ENCODE measurements at places on chromosomes 16 and 17. TPM values are rescaled to one million over a fixed set of nuclear protein-coding genes. Genes with fewer than 3 reads are reported as not detected.
A peak's percentile ranks its signal among the peaks of the same experiment; 100 is the strongest.

- H3K36me3 ChIP-seq: no peaks in the 10 kb centered on the region
- no peaks in the 10 kb centered on the region for H3K4me1 ChIP-seq
- H3K27ac ChIP-seq: no peak overlapping the region
- no peak overlapping the region for H3K4me3 ChIP-seq
- peaks cover 7% of the 10 kb centered on the region for H3K27me3 ChIP-seq
Observed at GRCh38 chr17:29197516-29198272, 17.5 kb upstream of the MYO18A start.

DNA sequence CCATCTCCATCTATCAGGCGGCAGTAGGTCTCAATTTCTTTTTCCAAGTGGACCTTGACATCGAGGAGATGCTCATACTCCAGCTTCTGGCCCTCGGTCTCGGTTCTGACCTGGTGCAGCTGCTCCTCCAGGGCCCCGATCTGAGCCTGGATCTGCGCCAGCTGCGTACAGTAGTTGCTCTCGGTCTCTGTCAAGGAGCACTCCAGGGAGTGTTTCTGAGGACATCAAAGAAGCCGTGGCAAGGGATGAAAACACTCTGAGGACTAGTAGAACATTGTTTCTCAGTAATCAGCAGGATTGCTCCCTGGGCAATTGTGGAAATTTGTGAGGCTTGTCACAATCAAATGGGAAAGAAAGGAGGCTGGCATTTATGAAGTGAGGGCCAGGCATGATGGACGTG is 5.9 kb downstream of the KRT28 start:
- no peak for DNase-seq
- H3K27me3 ChIP-seq: peaks cover 41% of the 10 kb centered on the region
- no peak overlapping the region for H3K4me3 ChIP-seq
- peaks cover 2% of the 10 kb centered on the region for H3K4me1 ChIP-seq
- H3K27ac ChIP-seq: no peak overlapping the region

- peak overlapping the region; percentile 99 for H3K27ac ChIP-seq
- H3K36me3 ChIP-seq: no peaks in the 10 kb centered on the region
- H3K4me3 ChIP-seq: peak overlapping the region; percentile 89
- no peak for DNase-seq
- H3K27me3 ChIP-seq: no peaks in the 10 kb centered on the region
Observed at GRCh38 chr16:79769928-79770243, 169.3 kb upstream of the MAF start.

DNA sequence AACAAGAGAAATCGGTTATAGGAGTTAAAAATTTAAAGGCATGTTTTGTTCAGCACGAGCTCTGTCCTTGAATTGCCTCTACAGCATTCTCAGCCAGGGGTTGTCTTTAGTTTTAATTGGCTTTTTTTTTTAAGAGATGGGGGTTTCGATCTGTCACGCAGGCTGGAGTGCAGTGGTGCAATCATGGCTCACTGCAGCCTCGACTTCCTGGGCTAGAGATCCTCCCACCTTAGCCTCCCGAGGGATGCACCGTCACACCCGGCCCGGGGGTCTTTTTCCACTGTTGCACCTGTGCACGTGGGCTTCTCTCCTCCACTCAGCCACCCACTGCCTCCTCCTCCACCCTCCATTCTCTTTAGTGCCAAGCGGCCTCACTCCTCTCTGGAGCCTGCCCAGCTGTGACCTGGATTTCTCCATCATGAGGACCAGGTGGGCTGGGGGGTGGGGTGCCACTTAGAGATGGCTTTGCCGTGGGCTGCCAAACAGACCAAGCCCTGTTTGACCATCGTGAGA is 106.8 kb upstream of the SEC14L1 start:
- no peaks in the 10 kb centered on the region for H3K36me3 ChIP-seq
- H3K27me3 ChIP-seq: peaks cover 9% of the 10 kb centered on the region
- H3K4me1 ChIP-seq: peaks cover 5% of the 10 kb centered on the region
- DNase-seq: no peak
- no peak overlapping the region for H3K27ac ChIP-seq

DNA sequence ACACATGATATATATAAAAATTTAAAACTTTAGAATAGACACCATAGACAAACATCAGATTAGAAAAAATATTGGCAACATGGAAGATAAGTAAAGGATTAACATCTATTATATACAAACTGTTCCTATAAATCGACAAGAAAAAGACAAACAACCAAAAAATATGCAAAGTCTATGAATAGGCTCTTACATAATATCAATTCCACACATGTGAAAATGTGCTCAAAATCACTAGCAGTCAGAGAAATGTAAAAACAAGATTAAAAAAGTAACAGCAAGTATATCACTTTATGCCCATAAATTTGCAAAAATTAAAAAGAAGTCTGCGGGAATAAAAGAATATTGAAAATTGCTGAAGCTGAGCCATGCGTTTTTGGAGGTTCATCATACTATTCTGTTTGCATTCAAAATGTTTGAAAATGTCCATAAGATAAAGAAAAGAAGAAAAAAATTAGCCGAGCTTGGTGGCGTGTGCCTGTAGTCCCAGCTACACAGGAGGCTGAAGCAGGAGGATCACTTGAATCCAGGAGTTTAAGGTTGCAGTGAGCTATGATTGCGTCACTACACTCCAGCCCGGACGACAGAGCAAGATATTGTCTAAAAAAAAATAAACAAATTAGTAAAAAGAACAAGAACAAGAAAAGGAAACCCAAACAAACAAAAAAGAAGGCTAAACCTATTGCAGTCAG is 11.2 kb upstream of the ERN2 start:
- H3K4me1 ChIP-seq: no peaks in the 10 kb centered on the region
- H3K27me3 ChIP-seq: peaks cover 3% of the 10 kb centered on the region
- DNase-seq: no peak
- no peaks in the 10 kb centered on the region for H3K36me3 ChIP-seq
- no peak overlapping the region for H3K27ac ChIP-seq

- DNase-seq: no peak
- H3K27ac ChIP-seq: no peak overlapping the region
- H3K4me1 ChIP-seq: no peaks in the 10 kb centered on the region
- H3K4me3 ChIP-seq: no peak overlapping the region
- H3K36me3 ChIP-seq: no peaks in the 10 kb centered on the region
Observed at GRCh38 chr16:52073024-52073423, 473.9 kb downstream of the TOX3 start.

DNA sequence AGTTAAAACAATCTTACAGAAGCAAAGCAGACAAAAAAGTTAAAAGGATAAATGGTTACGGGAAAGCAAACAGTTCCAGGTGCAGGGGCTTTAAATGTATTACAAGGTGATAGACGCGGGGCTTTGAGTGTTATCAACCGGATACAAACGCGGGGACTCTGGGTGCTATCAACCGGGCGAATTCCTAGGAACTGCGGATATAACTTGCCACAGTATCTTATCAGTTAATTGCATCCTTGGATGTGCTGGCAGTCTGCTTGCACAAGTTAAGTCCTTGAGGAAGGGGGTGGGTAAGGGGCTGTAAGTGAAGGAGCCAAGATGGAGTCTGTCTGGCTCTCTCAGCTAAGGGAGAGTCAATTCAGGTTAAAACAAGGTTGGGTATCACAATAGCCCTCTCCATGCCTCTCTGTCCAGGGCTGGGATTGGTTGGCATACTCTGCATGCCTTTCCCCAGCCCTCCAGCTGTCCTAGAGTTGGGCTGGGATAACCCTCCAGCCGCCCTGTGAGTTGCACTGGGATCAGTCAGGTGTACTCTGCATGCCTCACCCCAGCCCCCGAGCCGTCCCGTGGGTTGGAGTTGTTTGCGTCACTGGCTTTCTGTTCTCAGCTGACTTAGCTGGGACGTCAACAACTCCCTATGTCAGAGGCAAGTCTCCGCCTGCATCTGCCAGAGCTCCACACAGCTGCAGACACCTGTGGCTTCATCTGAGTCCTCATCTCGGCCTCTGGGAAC is 40.9 kb downstream of the TMEM235 start:
- H3K36me3 ChIP-seq: no peaks in the 10 kb centered on the region
- no peak overlapping the region for H3K4me3 ChIP-seq
- H3K27ac ChIP-seq: peak overlapping the region; percentile 75
- H3K4me1 ChIP-seq: peaks cover 50% of the 10 kb centered on the region
- H3K27me3 ChIP-seq: no peaks in the 10 kb centered on the region
- DNase-seq: no peak

DNA sequence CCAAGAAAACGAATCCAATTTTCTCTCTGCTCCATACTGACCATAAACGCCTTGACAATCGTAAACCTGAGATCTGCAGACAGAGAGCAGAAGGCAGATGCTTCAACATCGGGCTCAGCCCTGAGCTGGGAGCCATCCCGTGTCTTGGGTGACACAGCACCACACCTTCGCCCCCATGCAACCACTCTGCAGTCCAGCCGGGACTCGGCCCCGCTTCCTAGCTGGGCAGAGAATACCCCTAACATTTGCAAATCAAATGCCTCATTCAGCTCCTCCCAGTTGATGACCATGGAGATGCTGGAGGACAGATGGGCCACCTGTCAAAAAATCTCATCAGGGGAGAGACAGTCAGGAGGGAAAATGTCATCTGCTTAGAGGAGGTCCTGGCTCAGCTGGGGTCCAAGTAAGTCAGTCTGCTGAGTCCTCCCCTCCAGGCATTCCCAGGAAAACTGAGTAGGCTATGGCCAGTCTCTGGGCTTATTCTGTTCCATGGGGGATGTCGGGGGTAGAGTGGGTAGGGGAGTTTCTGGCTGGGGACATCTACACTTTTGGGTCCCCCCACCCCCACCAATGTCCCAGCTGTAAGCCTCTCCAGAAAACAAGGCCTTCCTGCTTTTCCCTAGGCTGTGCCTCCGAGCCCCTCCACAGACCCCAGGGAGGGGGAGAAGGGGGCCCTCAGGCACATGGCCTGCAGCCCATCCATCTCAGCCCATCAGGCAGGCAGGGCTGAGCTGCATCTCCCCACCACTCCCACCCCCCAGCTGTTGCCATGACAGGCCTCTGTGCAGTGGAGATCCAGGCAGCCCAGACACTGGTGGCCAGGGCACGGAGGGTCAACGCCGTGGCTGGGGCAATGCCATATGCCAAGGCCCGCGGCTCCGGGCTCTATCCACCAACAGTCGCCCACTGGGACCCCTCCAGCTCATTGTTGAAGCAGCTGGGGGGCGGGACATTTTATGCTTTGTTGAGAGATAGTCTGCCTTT is 158.6 kb downstream of the AXIN2 start:
- DNase-seq: no peak
- H3K4me3 ChIP-seq: no peak overlapping the region
- peak overlapping the region; percentile 97 for H3K27ac ChIP-seq
- peaks cover 41% of the 10 kb centered on the region for H3K4me1 ChIP-seq
- H3K36me3 ChIP-seq: no peaks in the 10 kb centered on the region

- peaks cover 14% of the 10 kb centered on the region for H3K27me3 ChIP-seq
- no peak overlapping the region for H3K27ac ChIP-seq
- DNase-seq: no peak
- no peaks in the 10 kb centered on the region for H3K4me1 ChIP-seq
Observed at GRCh38 chr16:9389543-9390207, 298.2 kb downstream of the HAPSTR1 start.

DNA sequence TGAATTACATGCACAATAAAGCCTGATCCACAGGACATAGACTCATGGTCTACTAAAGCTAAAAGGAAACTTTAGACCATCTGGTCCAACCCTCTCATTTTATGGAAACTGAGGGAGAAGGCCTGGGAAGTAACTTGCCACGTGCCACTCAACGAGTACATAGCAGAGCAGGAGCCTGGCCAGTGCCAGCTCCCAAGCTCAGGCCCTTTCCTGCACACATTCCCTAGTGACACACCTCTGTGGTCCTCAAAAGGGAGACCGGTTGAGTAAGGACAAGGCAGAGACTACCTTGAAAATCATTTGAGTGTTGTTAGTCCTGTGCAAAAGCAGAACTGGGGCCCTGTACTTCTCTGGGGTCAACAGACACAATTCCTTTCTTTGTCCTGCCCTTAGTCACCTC is 2.8 kb downstream of the CCL4L2 start:
- H3K4me3 ChIP-seq: no peak overlapping the region
- no peak for DNase-seq
- H3K27me3 ChIP-seq: peaks cover 67% of the 10 kb centered on the region
- no peak overlapping the region for H3K27ac ChIP-seq
- no peaks in the 10 kb centered on the region for H3K4me1 ChIP-seq
- no peaks in the 10 kb centered on the region for H3K36me3 ChIP-seq

GRCh38 chr16:974001-974601 is 3.3 kb upstream of the LMF1 start:
- H3K4me1 ChIP-seq: peaks cover 7% of the 10 kb centered on the region
- no peak for DNase-seq

DNA sequence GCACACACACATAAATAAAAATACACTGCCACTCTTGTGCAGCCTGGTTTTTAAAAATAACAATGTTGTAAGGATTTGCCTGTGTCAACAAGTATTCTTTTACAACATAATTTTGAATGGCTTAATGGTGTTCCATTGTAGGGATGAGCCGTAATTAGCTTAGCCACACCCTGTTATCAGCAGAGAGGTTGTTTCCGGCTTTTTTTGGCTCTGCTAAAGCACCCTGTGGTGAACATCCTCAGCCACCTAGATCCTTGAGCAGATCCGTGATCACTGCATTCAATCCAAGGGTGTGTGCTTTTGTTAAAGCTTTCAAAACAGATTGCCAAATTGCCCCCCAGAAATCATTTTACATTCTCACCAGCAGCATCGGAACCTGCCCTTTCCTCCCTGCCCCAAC is 7.0 kb downstream of the KATNB1 start:
- no peaks in the 10 kb centered on the region for H3K27me3 ChIP-seq
- peaks cover 14% of the 10 kb centered on the region for H3K36me3 ChIP-seq
- DNase-seq: no peak
- H3K4me3 ChIP-seq: no peak overlapping the region

DNA sequence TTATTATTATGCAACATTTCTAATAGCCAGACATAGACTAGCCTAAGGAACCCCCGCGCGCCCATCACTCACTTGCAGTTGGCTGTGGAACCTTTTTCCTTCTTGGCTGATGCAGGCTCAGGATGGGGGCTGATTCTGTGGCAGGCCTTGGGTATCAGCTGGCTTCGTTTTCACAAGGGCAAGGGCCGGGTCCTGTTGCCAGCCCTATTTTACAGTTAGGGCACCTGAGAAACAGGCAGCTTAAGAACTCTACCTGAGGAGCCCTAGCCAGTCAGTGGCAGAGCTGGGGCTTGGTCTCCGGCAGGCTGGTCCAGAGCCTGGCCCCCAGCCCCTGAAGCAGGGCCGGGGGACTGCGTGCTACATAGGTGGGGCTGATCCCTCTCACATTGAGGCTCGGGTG is 28.7 kb downstream of the ADGRG5 start:
- H3K4me3 ChIP-seq: no peak overlapping the region
- no peak for DNase-seq
- no peak overlapping the region for H3K27ac ChIP-seq

PLXDC1 gene
- total RNA-seq: 17.0 TPM

OTOA gene
- 0.25 TPM for total RNA-seq

ZNF18 gene
- 11.1 TPM for total RNA-seq

TP53TG3 gene
- not detected for total RNA-seq

GJC1 gene
- total RNA-seq: 54.5 TPM

CACNG1 gene
- total RNA-seq: 0.23 TPM

HCRT gene
- not detected for total RNA-seq
